ENCODE measurements at places on chromosomes 7 and 10.

- DNase-seq: no peak
Observed at GRCh38 chr7:30877993-30878392, 33.7 kb upstream of the AQP1 start.

GRCh38 chr10:11439523-11440053 lies 171.9 kb downstream of the USP6NL start:
- no peak for DNase-seq

DNA sequence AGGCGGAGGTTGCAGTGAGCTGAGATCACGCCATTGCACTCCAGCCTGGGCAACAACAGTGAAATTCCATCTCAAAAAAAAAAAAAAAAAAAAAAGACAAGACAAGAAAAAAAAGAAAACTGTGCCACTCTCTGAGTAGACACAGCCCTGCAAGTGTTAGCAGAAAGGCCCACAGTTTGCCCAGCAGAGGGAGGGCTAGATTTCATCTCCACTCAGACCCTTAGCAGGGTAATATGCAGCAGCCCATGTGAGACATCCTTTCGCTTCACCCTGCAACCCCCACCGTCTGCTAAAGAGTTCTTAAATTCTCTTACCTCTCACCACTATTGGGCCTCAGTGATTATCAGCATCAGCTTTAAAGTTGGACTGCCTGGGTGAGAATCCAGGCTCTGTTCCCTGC lies 38.2 kb downstream of the CTNNA3 start:
- DNase-seq: no peak

DNA sequence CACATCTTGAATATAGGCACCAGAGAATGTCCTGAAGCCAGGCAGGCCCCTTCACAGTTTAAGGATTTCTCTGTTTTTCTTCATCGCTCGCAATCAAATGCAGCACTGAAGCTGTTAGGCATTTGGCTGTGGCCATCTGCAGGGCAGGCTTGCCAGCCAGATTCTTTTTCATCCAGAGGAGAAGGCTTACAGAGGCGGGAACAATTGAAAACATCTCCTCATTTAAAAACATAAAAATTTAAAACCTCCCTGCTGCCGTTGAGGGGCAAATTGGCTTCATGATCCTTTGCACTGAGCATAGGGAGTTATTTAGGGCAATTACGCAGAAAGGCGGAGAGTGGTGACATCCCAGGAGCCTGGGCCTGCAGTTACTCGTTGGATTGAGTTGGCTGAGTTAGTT lies 500.0 kb downstream of the TYW1 start:
- DNase-seq: no peak

- DNase-seq: no peak
Observed at GRCh38 chr7:44961844-44962482, 16.9 kb downstream of the MYO1G start.

- no peak for DNase-seq
Observed at GRCh38 chr10:11931038-11931437, 107.9 kb downstream of the PROSER2 start.

GRCh38 chr7:32680259-32681173 lies 185.2 kb downstream of the AVL9 start:
- DNase-seq: no peak

GRCh38 chr10:122999347-122999746 lies 9.2 kb downstream of the IKZF5 start:
- DNase-seq: no peak

- no peak for DNase-seq
Observed at GRCh38 chr10:80540136-80540535, 2.4 kb downstream of the SH2D4B start.

DNA sequence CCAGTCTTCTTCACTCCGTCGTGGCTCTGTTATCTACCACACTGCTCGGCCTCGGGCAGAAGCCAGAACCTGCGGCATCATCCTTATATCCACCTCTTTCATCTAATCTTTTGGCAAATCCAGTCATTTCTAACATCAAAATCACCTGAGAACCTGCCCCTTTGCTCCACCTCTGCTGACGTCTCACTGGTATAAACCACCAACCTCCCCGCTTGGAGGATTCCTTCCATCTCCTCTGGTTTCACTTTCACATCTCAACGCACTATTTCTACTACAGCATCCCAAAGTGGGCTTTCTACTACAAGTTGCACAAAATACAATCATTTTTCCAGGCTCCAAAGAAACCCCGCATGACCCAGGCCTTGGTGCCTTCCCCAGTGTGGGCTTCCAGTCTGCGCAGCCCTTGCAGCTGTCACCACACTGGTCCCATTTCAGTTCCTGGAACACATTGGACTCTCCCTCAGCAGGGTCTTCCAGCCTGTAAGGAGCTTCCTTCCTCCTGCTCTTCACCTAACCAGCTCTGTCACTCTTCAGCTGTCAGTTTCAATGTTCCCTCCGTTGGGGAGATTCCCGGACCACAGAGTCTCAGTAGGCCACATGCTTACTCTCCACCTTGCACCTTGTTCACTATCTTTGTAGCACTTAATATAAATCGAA lies 85.0 kb downstream of the PRKCQ start:
- DNase-seq: peak; percentile 40

GRCh38 chr10:70335246-70335613 lies 47.2 kb downstream of the LRRC20 start:
- no peak for DNase-seq

GRCh38 chr10:126064512-126064911 lies 168.1 kb downstream of the FANK1 start:
- no peak for DNase-seq

GRCh38 chr10:90047243-90047729 lies 345.9 kb downstream of the KIF20B start:
- peak; percentile 67 for DNase-seq

GRCh38 chr7:774161-775109 lies 47.4 kb upstream of the PRKAR1B start:
- no peak for DNase-seq

DNA sequence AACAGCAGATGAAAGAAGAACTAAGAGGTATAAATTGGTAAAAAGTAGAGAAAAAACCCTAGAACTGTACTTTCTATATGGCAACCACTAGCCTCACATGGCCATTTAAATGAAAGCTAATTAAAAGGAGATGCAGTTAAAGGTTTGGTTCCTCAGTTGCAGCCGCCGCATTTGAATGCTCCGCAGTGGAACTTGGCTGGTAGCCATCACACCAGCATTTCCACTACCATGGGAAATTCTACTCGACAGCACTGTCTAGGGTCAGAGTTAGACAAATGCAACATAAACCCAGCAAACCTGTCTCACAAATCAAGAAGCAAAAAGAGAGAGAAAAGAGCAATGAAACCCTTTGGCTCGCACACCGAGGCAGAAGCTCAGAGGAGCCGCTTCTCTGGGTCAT lies 29.7 kb downstream of the VIPR2 start:
- DNase-seq: peak; percentile 64

DNA sequence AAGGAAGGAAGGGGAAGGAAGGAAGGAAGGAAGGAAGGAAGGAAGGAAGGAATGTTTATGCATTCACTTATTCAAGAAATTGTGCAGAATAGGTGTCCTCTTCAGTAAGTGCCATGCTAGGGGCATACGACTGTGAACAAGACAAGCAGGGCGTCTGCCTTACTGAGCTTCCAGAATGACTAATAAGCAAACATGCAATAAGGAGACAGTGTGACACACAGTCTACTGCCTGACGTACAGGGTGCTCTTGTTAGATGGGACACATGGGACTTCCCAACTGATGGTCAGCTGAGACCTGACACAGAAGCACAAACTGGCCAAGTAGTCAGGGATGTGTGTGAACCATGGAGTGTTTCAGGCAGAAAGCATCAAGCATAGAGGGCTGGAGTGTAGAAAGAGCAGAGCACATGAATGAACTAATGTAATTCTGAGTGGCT lies 18.2 kb downstream of the DNAJC12 start:
- DNase-seq: no peak

DNA sequence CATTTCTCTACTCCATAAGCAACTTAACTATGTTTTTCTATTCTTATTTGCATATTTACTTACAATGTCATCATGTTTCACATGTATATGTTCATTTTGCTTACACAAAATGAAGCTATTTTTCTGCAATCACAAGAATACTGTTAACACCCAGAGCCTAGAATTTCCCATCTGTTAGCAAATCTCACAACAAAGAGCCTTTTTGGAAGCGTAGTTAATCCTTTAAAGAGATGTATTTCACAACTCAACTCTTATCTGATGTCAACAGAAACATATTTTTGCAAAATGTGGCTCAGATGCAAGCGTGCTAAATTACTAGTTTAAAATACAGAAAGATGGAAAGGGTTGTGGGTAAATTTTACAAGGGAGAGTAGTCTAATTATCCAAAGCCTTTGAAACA lies 110.6 kb upstream of the COL1A2 start:
- DNase-seq: no peak

GRCh38 chr10:89118091-89118490 lies 89.0 kb downstream of the CH25H start:
- no peak for DNase-seq

DNA sequence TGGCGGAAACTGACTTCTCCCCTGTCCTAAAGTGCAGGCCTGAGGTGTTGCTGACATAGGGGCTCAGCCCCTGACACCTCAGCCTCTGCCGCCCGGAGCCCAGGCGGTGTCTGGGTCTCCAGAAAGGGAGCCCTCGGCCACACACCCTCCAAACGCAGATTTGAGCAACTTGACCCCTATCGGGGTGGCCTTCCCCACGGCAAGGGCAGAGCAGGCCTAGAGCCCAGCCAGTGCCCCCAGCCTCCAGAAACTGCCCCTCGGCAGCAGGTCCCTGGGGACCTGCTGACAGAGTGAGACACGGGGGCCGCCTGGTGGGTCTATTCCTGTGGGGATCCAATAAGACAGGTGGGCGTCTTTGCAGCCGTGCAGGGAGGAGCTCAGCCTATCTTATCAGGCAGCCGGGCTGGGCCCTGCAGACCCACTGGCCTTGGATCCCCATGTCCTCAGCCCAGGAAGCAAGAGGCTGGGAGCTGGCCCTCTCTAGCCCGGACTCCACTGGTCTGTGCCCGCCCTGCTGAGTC lies 11.0 kb downstream of the TMEM184A start:
- no peak for DNase-seq

DNA sequence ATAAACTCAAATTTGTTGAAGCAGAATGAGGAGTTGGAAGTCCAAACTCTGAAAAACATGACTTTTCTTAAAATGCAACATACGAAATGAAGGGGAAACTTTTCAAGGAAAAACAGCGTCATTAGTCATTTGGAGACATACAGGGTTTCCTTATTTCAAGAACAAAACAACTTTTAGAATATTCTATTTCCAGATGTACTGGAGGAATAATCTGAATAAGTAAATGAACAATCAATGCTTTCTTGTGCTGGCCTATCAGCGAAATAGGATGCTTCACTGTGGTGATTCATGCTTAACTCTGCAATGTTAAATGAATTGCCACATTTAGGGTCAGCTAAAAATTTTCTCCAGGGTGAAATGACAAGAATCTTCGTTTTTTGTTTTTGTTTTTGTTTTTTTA lies 114.3 kb downstream of the SEMA3C start:
- no peak for DNase-seq

GRCh38 chr10:97224483-97225435 lies 39.0 kb upstream of the SLIT1 start:
- no peak for DNase-seq

DNA sequence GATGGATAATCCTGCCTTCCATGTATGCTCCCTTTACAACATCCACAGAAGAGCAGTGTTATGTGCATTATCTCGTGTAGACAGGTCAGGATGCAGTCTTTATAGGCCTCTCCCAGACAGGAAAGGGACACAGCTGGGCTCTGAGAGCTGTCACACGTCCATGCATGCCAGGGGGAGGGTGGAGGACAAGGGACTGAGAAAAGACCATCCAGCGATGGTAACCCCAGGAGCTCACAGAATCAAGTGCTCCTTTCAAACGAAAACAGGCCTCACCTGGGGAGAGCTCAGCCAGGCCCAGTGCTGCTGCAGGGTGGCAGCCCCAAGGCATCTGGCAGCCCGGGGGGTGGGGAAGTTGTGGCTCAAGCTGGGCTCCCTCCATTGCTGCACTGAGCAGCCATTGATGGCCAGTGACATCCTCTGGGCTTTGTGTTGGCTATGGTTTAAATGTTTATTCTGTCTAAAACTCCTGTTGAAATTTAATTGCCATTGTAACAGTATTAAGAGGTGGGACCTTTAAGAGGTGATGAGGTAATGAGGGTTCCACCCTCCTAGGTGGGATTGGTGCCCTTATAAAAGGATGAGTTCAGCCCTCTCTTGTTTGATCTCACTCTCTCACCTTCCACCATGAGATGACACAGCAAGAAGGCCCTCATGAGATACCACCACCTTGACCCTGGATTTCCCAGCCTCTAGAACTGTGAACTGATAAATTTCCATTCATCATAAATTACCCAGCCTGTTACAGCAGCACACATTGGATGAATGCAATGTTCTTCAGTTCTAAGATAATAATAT lies 15.7 kb downstream of the JCAD start:
- DNase-seq: no peak

DNA sequence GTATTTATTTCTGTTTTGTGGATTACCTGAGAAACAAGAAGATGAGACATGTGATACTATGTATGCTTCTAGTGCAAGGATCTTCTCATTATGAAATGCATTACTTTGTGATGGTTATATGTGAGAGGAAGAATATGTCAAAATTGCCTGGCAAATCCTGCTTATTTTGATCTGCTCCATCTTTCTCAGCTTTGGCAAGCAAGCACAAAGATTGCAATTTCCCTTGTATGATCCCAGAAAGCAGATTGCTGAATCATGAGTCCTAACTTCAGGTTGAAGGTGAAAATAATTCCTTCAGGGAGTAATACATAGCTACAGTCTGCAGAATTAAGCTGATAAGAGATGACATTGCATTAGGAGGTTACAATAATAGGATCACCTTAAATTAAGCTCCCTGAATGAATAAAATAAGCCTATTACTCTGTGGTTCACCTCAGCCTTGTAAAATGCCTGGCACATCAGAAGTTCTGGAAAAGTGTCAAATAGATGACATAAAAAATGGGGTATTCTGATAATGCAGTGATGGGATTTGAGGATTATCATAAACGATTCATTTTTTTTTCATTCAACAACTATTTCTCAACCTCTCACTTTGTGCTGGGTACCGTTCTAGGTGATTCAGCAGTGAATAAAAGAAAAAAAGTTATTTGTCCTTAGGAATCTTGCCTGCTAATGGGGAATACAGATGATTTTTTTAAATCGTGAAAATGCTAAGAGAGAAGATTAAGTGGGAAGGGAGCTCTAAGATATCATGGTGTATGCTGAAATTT lies 120.7 kb downstream of the CHN2 start:
- no peak for DNase-seq

DNA sequence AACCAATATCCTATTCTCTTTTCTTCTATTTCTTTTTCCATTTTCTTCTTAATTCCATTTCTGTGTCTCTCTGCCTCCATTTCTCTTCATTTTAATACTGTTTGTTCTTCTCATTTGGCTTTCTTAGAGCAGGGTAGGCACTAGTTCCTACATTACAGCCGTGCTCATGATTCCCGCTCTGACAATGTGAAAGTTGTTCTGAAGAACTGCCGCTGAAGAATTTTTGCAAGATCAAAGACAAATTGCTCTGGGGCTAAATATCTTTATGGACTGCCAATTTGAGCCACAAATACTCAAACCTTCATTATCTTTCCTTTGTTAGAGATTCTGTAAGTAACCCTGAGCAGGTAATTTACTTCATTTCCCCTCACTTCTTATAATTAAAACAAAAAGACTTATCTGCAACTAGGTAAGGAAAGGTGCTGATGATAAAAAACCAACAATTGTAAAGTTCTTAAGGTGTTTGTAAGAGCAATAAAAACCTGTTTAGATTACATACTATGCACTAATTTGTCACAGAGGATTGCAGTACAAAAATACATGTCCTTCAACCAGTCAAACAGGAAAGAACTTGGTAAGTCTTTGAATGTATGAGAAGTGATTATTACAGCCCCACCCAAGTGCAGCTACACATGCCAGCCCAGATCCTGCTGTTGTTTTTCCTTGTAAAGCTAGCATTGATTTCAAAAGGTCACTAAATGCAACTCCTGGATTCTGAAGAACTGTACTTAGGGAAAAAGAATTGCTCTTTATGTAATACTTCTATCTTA lies 127.5 kb downstream of the COL28A1 start:
- no peak for DNase-seq

All from RPMI8226 (cell line).